Panc1 (cell line): ENCODE measurements at places on chromosomes 13 and 19. TPM values are rescaled to one million over a fixed set of nuclear protein-coding genes. Genes with fewer than 3 reads are reported as not detected.

DNA sequence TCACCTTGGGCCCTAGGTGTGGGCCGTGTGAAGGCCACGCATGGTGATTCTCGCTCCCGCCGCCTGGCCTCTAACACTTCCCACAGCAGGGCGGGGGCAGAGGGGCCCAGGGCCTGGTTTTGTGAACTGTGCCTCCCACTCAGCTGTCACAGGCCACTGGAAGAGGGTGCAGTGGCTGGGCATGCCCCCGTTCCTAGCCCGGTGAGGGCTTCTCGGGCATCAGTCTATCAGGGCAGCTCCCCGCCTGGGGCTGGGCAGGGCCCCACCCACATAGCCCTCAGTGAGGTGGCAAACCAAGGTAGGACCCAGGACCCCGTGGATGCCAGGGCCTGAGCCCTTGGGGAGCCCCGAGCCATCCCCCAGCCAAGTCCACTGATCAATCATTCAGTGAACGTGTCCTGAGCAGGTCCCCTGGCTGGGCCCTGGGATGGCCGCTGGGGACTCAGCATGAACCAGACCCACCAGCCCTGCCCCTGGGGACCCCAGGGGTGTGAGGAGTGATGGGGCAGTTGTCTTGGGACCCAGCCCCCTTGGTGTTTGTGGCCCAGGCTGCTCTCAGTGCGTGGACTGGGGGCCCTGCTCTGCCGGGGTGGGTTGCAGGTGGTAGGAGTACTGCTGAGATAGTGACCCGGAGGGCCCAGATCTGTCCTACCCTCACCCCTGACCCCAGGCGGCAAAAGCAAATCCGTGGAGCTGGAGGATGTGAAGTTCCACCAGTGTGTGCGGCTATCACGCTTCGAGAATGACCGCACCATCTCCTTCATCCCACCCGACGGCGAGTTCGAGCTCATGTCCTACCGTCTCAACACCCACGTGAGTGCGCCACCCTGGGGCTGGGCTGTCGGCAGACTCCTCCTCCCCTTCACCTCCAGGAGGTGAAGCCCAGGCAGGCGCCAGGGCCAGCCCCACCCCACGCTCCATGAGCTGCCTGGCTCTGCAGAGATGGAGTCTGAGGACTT, 29.4 kb downstream of the AP1M1 start:
- no peak for DNase-seq

- DNase-seq: no peak
Measured at GRCh38 chr19:46718157-46718933, 1.4 kb upstream of the PRKD2 start.

GRCh38 chr13:41049480-41050440, 11.5 kb upstream of the WBP4 start:
- no peak for DNase-seq

Gene ZNF565
- total RNA-seq: 4.9 TPM

DNA sequence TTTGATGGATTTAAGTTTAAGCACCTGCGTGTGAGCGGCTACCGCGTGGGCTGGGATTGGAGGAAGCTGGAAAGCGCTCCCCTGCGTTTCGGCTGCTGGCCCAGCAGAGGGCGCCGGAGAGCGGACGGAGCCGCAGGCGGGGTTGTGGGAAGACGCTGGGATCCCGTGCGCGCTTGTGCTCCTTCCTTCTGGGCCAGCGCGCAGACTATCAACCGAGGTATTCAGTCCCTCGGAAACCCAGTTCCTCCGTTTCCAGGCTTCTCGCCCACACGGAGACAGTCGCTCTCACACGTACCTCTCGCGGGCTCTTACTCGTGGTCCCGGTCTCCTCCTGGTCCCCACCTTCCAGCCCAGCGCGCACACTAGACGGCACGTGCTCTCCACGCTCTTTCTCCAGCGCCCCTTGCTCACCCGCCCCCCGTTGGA, 28.8 kb downstream of the EPN1 start:
- DNase-seq: no peak

DNA sequence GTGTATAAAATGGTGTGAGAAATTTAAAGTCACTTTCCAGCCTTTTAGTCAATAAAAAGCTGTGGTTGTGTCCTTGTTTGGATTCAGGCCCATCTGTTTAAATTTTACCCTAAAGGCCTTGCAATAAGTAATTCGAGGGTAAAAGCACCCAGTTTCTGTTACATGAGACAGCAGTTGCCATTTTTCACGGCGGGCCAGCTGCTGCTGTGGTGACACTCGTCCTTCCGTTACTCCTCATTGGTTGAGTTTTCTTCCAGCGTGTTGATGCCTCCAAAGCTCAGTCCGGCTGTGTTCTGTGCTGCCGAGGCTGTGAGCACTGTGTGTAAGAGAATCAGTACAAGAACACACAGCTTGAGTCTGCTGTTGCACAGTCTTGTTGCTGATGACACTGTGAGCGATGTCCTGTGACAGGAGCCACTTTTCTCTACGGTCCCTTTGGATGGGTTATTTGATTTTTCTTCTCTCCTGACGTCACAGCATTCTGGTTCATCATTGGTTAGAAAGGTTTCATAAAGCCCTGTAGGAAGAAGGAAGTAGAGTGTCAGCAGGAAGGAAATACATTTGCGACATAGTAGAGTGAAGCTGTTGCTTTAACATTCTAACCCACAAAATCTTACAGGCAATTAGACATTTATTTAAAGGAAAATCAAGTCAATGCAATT, 602.5 kb upstream of the ARGLU1 start:
- DNase-seq: no peak

Gene ZIM2
- not detected for total RNA-seq

DNA sequence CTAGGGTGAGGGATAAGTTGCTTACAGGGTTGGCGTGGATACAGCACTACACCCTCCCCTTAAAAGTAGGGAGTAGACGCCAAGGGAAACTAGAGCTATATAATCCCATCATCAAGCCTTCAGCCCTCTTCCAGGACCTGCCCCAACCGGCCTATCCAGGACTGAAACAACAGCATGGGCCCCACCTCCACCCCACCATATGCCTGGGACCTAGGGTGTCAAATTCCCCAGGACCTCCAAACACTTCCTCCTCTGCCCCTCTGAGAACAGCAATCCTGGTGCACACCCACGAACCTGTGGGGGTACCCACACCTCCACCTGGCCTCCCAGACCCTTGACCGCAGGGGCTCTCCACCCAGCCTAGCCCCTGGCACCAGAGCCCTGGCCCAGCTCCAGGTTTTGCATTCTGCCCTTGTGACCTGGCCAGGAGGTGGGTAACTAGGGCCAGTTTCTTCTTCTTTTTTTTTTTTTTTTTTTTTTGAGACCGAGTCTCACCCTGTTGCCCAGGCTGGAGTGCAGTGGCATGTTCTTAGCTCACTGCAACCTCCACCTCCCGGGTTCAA, 1.4 kb upstream of the CYP2F1 start:
- no peak for DNase-seq

- DNase-seq: no peak
Measured at GRCh38 chr19:10431254-10431942, 11.1 kb downstream of the PDE4A start.

GRCh38 chr13:39419068-39419467, 183.9 kb downstream of the LHFPL6 start:
- DNase-seq: no peak

Gene CD79A
- 0.59 TPM for total RNA-seq

Gene ADAT3
- 8.9 TPM for total RNA-seq

DNA sequence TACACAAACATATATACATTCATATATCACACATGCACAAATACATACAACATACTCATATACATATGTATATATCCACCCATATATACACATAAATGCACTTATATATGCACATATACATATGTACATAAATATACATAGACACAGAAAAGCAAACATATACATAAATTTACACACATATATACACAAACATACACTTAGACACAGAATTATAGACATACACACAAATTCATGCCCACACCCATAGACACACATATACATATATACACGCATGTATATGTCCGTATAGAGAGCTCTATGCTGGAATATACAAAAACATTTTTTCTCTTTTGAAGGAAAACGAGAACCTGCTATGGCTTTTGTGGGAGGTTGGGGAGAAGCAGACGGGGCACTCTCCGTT, 20.6 kb downstream of the PNMA8A start:
- no peak for DNase-seq

- DNase-seq: no peak
Measured at GRCh38 chr19:40055049-40055448, 982 bp downstream of the ZNF780B start.

DNA sequence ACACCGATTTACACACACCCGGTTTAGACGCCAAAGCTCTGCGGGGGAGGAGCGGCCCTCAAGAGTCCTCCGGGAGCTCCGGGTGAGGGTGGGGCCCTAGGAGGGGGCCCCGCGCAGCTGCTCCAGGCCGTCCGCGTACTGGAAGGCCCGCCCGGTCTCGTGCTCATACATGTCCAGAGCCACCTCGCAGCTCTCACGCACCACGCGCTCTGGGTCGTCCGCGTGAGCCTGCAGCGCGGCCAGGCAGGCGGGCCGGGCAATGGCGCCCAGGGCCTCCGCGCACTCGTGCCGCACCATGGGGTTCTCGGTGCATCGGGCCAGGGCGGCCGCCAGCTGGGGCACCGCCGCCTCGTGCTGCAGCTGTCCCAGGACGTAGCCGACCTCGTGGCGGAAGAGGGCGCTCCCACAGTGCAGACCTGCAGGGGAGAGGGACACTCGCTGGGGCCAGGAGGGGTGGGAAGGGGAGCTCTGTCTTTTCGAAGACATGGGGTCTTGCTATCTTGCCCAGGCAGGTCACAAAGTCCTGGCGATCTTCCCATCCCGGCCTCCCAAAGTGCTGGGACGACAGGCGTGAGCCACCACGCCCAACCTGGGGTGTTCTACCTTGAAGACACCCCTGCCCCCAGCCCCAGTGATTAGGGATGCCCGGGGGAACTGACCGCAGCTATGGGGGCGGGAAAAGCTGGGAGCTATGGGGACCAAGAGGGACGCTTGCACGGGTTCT, 8.3 kb upstream of the SMIM44 start:
- no peak for DNase-seq

GRCh38 chr13:95505265-95505664, 47.3 kb upstream of the CLDN10 start:
- DNase-seq: no peak

DNA sequence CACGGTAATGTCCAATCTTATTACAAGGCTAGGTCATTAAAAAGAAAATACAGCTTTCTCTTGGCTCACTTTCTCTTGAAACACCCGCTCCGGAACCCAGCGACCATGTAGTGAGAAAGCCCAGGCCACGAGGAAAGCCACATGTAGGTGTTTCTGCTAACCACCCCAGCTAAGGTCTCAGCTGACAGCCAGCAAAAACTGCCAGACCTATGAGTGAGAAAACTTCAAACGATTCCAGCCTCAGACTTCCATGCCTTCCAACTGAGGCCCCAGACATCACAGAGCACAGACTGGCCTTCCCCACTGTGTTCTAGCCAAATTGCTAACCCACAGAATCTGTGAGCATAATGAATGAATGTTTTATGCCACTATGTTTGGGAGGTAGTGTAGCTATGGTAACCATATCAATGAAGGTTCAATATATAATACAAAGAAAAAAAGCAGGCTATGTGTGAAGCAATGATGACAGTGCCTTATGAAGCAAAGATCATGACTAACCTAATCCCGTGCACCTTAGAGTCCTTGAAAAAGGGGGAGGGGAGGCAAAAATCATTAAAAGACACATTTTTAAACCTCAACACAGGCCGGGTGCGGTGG, 11.9 kb upstream of the TPTE2 start:
- no peak for DNase-seq

Gene SLC6A16
- total RNA-seq: 1.3 TPM

- no peak for DNase-seq
Measured at GRCh38 chr13:21884299-21884909, 213.5 kb downstream of the FGF9 start.

- DNase-seq: no peak
Measured at GRCh38 chr13:21528616-21529015, 69.5 kb upstream of the ZDHHC20 start.

Gene CGB1
- total RNA-seq: not detected

DNA sequence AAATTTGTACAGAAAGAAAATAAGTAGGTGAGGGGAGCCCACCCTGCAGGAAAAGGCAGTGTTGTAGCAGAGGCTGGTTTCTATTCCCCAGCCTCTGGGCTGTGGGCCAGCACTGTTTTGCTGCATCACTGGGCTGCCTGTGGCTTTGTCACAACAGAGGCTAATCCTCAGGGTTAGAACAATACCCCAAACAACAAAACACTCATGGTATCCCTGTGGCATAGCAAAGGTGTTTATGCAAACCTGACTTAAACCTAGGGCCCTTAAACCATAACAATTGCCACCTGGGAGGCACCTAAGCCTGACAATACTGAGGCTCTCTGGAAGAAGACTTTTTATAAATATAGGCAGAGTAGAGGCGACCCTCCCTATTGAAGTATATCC, 314.7 kb downstream of the OLFM4 start:
- no peak for DNase-seq

Gene HAUS5
- total RNA-seq: 23.2 TPM

Gene ANKLE1
- 1.1 TPM for total RNA-seq

Gene NLRP5
- not detected for total RNA-seq

Gene PNMA8A
- total RNA-seq: not detected
